ENCODE measurements at places on chromosomes 1 and 21. TPM values are rescaled to one million over a fixed set of nuclear protein-coding genes. Genes with fewer than 3 reads are reported as not detected.

DNA sequence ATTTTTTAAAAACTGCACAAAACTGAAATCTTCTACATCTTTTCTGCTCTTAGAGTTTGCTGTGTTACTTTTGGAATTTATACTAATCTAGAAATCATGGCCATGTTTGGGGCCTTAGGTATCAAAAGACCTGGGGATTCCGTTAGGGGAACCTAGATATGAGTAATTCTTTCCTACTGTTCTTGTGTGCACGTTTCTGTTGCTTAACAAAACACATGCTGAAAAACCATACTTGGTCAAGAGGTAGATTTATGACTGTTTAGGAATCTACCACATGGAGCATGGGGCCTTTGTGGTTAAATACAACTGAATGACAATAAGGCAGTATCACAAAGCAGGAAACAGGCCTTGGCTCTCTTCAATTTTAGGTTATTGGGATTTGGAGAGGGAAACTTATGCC lies 291.9 kb upstream of the USP25 start:
- no peak for DNase-seq

DNA sequence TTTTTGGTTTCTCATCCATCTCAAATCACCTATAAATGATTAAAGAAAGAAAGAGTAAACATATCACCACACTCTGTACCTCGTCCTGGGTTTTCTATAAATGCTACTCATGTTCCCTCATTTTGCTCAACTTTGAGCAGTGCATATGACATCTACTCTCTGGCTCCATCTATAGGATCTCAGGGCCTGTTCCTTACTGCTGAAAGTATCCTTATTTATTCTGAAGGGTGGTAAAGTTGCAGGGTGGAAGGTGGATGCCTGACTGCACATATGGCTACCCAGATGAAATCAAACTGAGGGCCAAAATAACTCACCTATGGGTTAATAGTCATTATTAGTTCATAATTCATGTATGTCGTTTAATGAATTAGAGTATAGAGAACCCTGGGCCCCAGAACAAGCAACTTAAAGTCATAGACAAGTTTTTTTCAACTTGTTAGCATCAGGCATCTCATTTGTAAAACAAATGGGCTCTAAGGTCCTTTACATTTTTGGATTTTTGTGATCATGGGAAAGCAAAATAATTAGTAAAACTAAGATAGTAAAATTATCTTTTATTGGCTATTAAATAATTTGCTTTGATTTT lies 46.5 kb downstream of the NCF2 start:
- DNase-seq = peak; percentile 39

DNA sequence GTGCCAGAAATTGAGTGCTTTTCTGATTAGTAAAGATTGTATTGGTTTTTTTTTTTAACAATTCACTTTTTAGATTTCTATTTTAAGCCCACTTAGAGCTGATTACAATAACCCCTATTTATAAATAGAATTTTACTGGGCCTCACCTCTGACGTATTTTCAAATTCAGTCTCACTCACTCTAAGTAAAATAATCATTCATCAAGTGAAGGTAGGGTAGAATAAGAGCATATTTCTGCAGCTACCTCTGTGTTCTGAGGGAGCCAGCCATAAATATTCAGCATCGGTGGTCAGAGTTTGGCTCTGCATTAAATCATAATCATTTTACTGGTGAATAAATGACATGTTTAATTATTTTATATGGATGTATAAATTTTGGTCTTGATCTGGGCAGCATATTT lies 95.8 kb upstream of the UBE2U start:
- DNase-seq = no peak

DNA sequence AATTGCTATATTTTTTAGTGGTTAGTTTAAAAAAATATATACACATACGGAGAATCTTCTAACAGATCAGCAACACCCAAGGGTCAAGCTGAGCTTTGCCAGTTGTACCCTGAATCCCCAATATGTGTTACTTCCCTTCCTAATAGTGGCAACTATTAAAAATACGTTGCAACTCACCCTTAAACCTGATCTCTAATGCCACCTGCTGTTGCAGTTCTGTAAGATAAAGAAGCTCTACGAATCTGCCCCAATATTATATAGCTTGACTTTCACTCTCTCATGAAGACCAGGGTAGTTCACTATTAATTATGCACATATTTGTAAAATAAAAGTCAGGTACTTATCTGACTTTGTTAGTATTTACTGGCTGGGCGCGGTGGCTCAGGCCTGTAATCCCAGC lies 58.4 kb downstream of the ASH1L start:
- DNase-seq = no peak

The LEFTY2 gene
- total RNA-seq = not detected

DNA sequence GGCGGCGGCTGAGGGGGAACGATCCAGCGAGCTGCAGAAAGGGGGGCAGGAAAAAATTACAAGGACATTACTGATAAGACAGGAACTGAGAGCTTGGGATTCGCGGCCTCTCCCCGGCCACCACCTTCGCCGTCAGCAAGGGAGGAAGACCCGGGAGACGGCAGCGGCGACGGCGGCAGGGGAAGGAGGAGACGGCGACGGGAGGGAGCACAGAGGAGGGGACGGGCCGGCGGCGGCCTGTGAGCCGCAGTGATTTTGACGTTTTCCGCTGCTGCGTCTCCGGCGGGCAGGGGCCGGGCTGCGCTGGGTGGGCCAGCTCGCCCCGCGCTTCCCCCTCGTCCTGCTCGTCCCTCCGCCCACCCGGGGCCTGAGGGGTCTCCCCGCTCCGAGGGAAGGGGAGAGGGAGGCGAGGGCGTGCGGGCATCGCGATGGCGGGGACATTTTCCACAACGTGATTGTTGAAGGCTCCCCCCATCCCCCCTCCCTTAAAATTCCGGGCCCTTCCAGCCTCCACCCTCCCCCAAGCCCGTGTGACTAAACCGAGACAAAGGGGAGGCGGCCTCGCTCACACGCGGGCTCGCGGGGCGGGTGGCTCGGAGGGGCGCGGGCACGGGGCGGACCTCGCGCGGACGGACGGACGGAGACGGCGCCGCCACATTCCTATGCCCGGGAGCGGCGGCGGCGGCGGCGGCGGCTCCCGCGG lies 407 bp downstream of the CAMSAP2 start:
- peak; percentile 49 for DNase-seq

The FAM110D gene
- total RNA-seq = 1.3 TPM

The RBP7 gene
- not detected for total RNA-seq

The CLDN17 gene
- total RNA-seq = not detected

GRCh38 chr1:6185635-6186382 lies 5.7 kb upstream of the CHD5 start:
- DNase-seq = no peak

GRCh38 chr1:216528816-216529215 lies 105.6 kb upstream of the USH2A start:
- no peak for DNase-seq

DNA sequence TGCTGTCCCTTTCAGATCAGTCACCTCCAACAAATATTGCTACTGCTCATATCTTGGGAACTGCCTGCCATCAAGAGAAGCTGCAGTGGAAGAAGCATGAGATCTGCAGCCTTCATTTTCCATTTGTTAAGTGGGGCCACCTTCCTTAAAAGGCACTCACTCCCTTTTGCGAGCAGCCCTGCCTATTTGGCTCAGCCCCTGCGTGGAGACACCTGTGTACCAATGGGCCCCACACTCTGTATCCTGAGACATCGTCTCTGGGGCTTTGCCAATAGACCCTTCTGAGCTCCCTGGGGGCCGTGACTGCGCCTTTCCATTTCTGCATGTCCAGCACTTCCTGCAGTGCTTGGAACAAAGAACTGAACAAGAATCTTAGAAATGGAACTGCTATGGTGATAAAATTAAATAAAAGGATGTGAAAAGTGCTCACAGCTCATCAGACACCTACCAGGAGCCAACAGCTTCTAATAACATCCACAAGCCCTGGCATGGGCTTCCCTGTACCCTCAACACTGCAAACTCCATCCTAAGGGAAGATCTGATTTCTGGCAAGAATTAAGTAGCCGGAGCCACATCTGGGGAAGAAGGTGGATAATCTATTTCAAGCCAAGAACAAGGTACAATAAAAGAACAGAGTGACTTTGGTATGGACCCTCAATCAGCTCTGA lies 36.7 kb downstream of the PARP1 start:
- no peak for DNase-seq

DNA sequence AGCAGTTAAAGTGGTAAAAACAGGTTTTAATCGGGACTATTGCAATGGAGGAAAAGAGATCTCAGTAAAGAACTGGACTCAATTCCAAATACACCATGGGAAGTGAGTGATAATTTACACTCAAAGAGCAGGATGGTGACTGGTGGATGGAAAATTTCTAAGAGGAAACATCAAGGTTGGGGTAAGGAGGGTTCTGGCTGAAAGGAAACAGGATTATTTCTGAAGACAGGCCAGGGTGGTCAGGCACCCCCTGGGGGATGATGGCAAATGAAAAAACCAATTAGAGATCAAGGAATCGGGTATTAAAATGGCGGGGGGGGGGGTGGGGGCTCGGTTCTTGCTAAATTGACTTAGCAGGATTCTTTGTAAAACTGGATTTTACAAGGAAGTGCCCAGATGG lies 12.3 kb upstream of the HSD11B1 start:
- no peak for DNase-seq

The ARHGEF10L gene
- total RNA-seq = 0.95 TPM

GRCh38 chr1:111955755-111956154 lies 33.7 kb downstream of the KCND3 start:
- DNase-seq = no peak

DNA sequence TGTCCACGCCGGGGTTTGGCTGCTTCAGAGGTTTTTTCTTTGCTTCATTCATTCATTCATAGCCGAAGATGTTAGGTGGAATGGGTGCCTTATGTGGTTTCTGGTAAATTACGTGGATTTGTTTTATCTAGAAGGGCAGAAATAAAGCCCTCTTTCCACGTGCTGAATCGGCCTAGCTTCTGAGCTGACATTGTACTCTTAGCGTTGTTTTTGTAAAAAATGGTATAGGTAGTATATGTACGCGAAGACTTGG lies 1.5 kb downstream of the GALNT2 start:
- no peak for DNase-seq

GRCh38 chr1:150387200-150387599 lies 23.3 kb downstream of the RPRD2 start:
- DNase-seq = no peak

GRCh38 chr1:101178341-101178687 lies 58.5 kb upstream of the S1PR1 start:
- no peak for DNase-seq

GRCh38 chr1:23101887-23102286 lies 66.8 kb downstream of the LUZP1 start:
- no peak for DNase-seq

- DNase-seq = no peak
These were observed 24.1 kb downstream of the SMYD3 start for GRCh38 chr1:246482805-246483568.

GRCh38 chr1:183331091-183331742 lies 87.0 kb downstream of the NMNAT2 start:
- DNase-seq = no peak

GRCh38 chr21:46404306-46404705 lies 54.4 kb upstream of the DIP2A start:
- no peak for DNase-seq

DNA sequence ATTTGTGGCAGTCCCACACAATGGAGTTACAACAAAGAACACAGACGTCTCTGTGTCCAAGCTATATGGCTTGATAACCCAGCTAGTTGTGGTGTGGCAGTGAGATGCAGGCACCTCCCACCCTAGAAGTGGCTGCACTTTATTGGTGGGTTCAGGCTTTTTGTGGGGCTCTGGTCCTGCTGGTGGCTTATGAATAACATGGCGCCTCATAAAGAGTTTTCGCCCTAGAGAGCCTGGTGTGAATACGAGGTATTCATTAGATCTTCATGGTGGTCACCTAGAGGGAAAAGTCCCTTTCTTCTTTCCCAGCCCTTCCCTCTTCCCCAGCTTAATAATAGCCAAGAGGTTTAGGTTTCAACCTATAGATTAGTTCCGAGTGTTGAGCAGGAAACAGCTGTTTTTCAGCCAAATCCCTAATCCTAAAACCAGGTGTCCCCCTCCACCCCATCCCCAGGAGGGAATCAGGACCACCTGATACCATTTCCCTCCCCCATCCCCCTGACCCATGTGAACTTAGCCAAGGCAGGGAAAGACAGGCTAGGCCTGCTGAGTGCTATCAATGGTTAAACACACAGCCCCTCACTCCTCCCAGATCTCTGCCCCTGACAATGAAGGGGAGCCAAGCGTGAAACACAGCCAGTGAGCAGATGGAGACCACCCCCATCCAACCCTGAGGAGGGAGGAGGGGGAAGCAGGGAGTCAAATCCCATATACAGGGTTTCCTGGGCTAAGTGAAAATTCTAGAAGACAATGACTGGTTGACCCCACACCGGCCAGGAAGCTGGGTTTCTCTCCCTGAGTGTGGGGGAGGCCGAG lies 58.2 kb downstream of the NFASC start:
- no peak for DNase-seq

DNA sequence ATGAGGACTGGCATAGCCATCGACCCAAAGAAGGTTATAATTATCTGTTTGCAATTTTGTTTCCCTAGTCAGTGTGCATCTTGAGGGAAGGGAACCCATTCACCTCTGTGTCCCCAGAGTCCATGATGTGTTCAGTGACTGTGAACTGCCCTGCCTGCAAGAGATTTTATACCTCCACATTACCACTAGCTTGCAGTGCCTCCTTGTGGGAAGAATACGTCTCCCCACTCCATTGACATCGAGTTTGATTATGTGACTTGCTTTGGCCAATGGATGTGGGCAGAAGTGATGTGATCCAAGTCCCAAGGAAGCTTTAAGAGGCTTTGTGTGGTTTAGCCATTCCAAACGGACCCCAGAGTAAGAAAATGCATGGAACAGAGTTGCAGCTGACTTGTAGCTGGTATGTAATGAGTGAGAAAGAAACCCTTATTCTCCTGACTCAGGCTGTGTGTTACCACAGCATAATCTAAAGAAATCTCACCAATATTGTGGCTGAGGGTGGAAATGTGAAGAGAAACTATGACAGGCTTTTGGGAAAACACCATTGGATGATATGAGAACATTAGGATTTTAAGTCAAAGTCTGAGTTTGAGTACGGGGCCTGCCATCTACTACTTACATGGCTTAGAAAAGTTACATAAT lies 47.8 kb upstream of the NRDC start:
- peak; percentile 24 for DNase-seq

DNA sequence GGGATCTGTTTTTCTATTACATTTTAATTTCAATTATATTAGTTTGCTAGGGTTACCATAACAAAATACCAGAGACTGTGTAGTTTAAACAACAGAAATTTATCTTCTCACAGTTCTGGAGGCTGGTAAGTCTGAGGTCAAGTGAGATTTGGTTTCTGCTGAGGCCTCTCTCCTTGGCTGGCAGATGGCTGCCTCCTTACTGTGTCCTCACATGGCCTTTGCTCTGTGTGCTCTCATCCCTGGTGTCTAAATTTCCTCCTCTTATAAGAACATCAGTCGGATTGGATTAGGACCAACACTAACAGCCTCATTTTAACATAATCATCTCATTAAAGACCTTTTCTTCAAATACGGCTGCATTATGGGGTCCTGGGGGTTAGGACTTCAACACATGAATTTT lies 195.2 kb upstream of the CHODL start:
- no peak for DNase-seq

GRCh38 chr1:153792631-153793041 lies 17.4 kb downstream of the SLC27A3 start:
- no peak for DNase-seq

The LCE2C gene
- total RNA-seq = not detected

GRCh38 chr1:108750476-108751181 lies 4.2 kb downstream of the STXBP3 start:
- DNase-seq = no peak

- DNase-seq = no peak
These were observed 188.9 kb upstream of the PLXNA2 start for GRCh38 chr1:208433086-208433485.

GRCh38 chr21:33359446-33359845 lies 34.7 kb downstream of the IFNAR1 start:
- no peak for DNase-seq

- DNase-seq = no peak
These were observed 145.5 kb upstream of the PLD5 start for GRCh38 chr1:242670019-242670418.

Measured in pulmonary artery endothelial cell (primary cell).